ENCODE measurements at places on chromosomes 5 and 9. TPM values are rescaled to one million over a fixed set of nuclear protein-coding genes. Genes with fewer than 3 reads are reported as not detected.

The TAF11L10 gene
- total RNA-seq = not detected

The AK8 gene
- total RNA-seq = not detected

The FANCG gene
- total RNA-seq = 74.9 TPM

The GLDC gene
- total RNA-seq = 15.2 TPM

The PCDHGB6 gene
- 1.1 TPM for total RNA-seq

The NEK6 gene
- 11.4 TPM for total RNA-seq

The EIF4E1B gene
- not detected for total RNA-seq

The IL3 gene
- total RNA-seq = not detected

The PRDM9 gene
- not detected for total RNA-seq

The NFIB gene
- not detected for total RNA-seq

The FREM1 gene
- total RNA-seq = not detected

DNA sequence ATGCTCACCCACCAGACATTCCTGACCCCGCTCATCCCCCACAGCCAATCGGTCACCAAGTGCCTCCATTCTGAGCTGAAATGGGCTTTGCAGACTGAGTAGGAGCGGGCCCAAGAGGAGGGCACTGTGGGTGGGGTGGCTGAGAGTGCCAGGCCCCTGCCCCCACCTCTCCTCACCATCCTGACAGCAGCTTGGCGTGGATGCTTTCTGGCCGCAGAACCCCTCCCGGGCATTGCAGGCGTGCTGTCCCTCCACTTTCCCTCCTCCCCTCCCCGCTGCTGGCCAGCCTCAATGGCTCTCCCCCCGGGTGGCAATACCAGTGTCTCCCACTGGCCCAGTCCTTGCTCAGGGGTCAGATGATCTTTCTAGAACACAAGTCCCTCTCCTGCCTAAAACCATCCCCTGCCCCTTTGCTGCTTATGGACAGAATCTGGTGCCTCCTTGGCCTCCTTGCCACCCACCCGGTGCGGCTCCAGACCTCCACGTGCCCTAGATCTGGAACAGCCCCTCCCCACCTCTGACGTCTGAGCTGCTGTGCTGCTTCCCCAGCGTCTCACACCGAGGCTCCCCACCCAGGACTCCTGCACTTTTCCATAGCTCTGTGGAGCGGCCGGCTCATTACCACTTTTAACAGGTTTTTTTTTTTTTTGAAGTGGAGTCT, 6.1 kb downstream of the FLT4 start:
- DNase-seq = no peak

DNA sequence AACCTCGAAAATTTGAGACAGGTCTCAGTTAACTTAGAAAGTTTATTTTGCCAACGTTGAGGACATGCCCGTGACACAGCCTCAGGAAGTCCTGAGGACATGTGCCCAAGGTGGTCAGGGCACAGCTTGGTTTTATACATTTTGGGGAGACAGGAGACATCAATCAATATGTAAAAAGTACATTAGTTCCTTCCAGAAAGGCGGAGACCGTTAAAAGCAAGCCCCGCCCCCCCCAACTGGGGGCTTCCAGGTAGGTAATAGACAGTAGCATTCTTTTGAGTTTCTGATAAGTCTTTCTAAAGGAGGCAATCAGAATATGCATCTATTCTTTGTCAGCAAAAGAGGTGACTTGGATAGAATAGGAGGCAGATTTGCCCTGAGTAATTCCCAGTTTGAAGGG, 599 bp upstream of the MOCS2 start:
- no peak for DNase-seq

DNA sequence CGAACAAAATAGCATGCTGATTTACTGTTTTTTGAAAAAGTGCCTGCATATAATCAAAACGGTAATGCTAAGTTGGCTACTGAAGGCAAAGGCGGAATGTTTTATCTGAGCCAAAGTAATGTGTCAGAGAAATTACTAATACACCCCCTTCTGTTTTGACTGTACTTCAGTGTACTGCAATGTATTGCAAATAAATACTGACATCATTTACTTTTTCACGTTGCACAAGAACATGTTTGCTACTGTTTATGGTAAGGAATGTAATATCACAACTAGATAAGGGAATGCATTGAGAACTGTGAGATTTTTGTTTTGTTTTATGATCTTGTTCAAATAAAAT, 813 bp upstream of the AGTPBP1 start:
- DNase-seq = no peak

DNA sequence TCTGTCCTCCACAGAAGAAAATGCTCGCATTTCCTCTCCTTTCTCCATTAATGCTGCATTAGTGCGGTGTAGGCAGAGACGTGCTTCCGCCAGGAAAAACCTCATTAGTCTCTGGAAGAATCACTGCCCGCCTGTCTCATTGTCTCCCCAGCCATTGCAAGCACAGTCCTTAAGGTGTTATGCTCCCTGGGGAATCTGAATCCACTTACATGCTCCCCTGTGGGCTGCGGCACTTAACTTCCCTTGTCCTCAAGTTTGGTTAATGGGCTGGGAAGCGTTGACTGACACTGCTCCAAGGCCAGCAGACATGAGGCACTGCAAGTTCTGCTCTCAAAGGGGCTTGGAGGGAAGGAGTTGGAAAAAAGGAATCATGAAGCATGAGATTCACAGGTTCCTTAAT, 41.6 kb downstream of the TARS1 start:
- no peak for DNase-seq

GRCh38 chr5:135543485-135544304, 7.9 kb upstream of the NEUROG1 start:
- DNase-seq = no peak

DNA sequence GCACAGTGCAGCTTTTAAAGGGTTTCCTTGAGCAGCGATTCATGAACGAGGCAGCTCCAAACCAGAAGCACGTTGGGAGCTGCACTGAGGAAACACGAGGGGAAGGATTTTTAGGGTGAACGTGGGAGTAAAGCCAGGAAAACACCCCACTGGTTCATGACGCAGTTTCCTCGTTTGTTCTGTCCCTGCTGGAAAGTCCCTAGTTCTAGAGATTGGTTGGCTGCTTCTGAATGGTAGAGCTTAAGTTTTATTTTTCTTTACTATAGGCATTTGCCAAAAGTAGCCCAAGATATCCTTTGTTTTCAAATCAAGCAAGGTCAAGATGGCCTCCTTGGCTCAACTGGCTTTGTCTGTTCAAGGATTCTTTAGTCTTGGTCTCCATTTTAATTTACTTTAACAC, 116.5 kb upstream of the CACNA1B start:
- no peak for DNase-seq

DNA sequence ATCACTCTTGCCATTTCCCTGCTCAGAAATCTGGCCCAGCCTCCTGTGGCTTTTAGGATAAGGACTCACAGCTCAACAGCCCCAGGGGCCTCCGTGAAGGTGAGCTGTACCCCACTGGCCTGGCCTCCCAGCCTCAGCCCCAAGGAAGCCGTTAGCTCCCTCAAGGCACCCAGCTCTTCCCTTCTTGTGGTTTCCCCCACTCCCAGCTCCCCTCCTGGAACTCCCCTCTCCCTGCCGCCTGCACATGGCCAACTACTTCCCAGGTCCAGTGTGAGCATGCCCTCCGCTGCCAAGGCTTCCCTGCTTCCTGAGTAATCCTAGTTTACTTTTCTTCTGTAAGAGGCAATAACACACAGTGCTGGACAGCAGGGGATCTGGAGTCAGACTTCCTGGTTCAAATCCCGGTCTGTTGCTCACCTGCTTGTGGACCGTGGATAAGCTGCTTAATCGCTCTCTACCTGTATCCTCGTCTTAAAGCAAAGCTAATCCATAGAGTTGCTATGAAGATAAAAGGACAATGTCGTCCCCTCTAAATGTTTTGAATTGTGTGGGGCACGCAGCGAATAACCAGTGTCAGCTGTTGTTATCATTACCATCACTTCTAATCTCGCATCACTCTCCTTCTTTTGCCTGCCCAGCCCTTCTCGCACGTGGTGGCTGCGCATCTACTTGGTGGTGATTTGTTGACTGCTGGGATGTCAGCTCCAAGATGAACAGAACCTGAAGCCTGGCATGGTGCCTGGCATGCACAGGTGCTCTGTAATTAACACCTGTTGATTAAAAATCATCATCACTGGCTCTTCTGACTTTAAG, 86.6 kb downstream of the C5orf15 start:
- DNase-seq = peak; percentile 23

DNA sequence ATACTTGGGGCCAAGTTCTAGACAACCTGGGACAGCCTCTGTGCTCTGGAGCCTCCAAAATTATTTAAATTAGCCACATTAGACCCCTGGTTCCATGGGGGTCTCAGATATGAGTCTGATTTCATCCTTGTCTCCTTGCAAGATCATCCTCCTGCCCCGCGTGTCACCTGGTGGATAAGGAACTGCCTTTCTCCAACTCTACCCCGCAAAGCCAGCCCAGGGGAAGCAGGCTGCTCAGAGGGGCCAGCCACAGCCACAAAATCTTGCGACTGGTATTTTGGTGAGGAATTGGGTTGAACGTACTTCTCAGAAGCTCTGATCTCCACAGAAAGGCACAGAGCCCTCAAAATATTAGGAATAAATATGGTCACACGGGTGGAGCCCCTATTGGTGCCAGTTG, 101.2 kb downstream of the AK8 start:
- no peak for DNase-seq

GRCh38 chr5:82004511-82004910, 32.7 kb downstream of the ATG10 start:
- no peak for DNase-seq

DNA sequence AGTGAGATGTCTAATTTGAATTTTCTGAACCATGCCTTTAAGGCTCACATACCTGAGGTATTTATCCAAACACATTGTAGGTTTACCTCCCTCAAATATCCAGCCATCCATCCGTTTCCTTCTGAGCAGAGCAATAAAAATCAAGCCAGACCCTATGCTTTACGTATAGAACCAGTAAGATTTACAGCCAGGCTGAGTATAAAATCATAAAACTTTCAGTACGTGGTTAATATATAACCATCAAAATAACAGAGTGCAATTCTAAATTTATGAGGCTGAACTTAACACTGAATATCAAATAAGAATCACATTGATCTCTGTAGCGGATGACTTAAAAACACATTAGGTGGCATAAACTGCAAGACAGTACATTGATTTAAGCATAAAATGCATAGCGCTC, 877.9 kb upstream of the WWC1 start:
- DNase-seq = no peak

GRCh38 chr5:74810915-74811314, 43.9 kb downstream of the NSA2 start:
- DNase-seq = no peak

- DNase-seq = no peak
These were observed 87.8 kb downstream of the JAKMIP2 start for GRCh38 chr5:147694772-147695171.

DNA sequence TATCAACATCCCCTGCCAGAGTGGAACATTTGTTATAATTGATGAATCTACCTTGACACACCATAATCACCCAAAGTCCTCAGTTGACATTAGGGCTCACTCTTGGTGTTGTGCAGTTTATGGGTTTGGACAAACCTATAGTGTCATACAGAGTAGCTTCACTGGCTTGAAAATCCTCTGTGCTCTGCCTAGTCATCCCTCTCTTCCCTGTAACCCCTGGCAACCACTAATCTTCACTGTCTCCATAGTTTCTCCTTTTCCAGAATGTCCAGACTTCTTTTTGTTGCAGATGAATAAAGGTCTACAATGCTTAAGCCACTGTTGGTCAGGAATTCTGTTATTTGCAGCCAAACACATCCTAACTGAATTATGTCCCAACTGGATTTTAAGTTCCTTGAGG, 22.5 kb upstream of the SUB1 start:
- no peak for DNase-seq

DNA sequence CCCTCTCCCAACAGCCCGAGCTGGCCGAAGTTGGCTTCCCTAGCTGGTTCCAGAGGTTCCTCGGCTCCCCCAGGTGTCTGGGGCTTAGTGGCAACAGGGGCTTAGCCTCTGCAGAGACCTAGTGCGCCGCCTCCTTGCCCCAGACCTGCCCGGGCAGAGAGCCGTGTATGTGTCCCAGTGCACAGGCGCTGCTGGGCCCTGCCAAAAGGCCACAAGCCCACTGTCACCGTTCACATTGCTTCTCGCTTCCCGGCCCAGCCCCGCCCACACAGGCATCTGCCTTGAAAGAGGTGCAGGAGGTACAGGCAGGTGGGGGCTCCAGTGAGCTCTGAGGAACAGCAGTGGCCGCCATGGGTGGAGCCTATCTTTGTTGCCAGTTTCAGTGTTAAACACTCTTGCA, 2.5 kb upstream of the CACFD1 start:
- no peak for DNase-seq

DNA sequence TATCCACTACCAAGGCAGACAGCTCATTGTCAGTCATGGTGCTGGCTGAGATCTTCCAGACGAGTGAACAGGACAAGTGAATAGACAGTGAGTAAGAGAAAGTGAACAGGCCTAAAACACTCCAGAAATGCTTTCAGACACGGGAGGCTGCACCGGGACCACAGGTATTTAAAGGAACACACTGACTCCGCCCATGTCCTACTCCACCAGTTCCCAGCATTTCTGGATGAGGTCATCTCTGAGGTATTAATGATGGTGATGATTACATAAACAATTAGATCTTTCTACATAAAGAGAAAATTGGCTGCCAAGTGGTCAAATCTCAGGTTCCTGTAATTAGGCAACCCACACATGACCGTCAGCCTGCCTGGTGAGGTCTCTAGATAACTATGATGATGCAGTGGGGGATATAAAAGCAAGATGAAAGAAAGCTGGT, at the start of gene ACTBL2:
Gene ACTBL2 (minus strand): TSS at position 141 of the 436 bp plus-strand sequence. CDS start 104 bp downstream, at position 37.
- no peak for DNase-seq

DNA sequence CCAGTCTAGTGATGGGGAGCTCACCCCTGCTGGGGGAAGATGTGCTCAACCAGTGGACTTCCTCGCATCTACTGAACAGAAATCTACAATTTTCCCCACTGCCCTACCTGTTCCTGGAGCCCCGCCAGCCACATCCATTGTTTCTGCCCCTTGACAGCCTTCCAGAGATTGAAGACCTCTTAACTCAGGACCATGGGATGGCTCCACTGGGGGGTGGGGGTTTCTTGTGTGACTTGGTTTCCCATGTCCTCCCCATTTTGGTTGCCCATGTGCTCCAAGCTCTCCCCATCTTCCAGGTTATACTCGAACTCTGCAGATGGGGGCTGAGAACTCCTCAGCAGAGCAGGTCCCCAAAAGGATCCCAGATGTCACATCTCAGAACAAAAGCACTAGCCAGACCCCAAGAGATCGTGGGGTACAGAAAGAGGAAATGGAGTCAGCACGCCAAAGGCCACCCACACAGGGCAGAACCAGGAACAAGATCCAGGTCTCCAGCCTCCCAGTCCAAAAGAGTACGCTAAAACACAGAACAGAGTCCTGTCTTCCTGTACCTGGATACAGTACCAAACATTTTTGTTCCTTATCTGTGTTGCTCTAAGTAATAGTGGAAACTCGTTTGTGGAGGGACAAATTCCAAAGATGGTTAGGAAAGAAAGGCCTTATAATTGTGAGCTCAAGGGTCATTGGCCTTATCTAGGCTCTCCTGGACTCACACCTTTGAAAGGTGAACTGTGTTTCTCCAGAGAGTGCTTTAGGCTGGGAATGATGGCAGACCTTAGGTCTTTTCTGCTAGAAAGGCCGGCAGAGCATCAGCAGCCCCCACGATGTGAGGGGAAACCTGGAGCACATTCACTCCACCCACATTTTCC, 15.8 kb downstream of the CORO2A start:
- no peak for DNase-seq

- no peak for DNase-seq
These were observed 72.2 kb downstream of the PTCD2 start for GRCh38 chr5:72392326-72392733.

All from natural killer cell treated with Interleukin-12 subunit alpha and Interleukin-12 subunit beta and Interleukin-15 and Interleukin-18, amount 100 ng/mL, for 72 hours (primary cell).